Nucleus accumbens (tissue), 56 donors: ENCODE measurements at places on chromosomes 12 and 14.

DNA sequence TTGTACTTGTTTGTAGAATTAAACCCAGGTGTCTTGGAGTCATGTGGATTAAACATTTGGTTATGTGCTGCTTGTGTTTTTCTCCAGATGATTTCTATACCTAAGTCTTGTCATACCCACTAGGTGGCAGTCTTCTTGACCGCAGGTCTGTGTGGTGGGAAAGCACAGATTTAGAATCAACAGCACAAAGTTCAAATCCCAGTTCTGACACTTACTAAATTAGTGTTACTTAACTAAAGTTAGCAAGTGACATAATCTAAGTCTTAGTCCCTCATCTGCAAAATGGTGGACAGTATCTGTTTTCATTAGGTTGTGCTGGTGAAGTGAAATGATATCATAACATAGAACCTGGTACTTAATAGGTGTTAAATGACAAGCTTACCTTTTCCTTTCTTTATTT, 151.0 kb upstream of the ARHGAP5 start:
- DNase-seq, result no peak

GRCh38 chr12:52210925-52211650, 19.3 kb upstream of the KRT80 start:
- DNase-seq, result no peak

DNA sequence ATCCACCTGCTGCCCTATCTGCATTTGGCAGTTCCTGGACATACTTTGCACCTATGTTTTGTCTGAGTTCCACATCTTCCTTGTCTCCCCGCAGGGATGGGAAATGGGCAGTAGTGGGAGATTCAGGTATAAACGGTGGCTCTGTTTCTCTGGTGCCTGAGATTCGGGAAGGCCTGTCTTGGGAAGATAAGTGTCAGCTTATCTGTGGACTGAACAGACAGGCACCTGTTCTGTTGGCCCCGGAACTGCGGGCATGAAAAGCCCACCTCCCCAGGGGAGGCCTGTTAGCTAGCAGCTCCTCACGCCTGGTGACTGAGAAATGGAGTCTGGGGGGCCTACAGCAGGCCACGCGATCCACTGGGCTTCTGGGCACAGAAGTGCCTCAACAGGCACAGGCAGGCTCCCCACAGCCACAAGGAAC, 5.8 kb downstream of the PHB2 start:
- no peak for DNase-seq

DNA sequence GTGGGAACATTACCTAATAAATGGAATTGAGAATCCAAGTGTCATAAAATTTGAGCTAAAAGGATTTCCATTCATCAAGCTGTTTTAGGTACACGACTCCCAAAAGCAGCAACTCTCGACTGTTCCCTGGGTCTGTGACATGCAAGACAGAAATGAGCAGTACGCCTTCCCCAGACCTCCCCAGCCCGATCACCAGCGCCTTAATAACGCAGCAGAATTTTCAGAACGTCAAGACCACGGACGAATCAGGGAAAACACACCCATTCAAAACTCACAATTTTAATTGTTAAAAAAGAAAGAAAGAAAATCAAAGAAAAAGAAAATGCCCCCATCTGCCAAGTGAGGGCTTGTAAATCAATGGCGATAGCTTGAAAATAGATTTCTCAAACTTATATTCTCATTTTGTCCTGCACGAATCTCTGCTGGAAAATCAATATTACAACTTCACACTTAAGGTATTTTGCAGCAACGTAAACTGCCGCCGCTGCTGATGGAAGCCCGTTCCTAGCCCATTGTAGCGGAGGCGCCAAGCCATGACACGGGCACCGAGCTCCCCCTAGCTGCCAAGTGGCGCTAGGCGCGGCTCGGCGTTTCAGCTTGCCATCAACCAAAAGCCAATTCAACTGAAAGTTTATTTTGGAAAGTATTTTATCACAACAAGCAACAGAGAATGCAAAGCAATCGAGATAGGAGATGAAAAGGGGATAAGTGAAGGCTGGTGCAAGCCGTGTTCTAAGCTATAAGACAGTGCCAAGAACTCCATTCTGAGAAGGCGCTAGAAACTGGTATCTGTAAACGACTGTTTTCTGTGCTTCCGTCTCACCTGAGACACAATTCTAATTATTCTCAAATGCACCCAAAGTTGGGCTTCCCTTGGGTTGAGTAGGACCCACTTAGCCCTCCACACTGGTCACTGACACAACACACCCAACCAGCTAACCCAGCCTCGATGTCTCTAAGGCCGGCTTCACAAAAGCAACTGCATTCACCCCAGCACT, 5.5 kb downstream of the BCL11B start:
- peak; percentile 51 for DNase-seq

DNA sequence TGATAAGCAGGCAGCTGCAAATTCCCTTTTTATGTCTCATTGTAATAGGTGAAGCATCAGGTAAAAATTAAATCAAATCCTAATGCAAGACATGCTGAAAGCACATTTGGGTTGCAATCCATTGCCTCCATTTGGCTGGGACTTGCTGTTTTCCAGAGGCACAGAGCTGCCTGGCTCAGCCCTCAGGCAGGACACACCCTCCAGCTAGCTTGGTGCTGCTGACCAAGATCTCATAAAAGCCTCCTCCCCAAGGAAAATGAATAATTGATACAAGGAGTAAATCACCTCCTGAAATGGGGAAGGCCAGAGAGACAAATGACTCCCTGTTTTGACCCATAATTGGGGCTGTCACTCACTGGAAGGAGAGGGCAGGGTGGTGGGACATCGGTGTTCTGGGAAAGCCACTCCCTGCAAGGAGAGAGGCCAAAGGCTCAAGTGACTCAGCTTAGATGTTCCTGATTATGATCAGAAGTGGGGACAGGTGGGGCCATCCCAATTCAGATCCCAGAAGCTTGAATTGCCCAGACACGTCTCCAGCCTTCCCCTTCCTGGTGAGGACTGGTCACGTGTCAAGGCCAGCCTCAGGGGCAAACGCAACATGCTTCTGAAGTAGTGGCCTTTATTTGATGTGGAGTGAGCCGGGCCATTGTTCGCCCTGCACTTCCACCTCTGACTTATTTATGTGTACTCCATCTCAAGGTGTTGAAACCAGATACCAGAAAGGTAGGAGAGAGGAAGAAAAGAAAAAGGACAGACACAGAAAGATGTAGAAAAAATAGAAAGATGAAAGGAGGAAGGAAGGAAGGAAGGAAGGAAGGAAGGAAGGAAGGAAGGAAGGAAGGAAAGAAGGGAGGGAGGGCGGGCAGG, 773.7 kb downstream of the BCL11B start:
- DNase-seq, result no peak

- no peak for DNase-seq
These were observed 8.6 kb downstream of the ISCU start for GRCh38 chr12:108570743-108571608.

DNA sequence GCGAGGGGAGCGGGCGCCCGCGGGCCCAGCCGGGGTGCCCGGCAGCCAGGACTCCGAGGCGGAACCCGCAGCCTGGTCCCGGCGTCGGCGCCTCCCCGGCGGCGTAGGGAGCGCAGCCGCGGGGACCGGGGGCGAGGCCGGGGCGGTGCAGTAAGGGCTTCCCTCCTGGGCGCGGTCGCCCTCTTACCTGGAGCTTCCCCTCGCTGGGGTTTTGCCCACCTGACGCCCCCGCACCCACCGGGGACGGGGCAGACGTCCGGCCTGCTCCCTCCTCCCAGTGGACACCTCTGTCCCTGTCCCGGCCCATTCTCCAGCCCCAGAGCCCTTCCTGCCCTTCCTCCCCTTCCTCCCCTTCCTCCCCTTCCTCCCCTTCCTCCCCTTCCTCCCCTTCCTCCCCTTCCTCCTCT, 413 bp upstream of the TUBA1C start:
- DNase-seq, result no peak

DNA sequence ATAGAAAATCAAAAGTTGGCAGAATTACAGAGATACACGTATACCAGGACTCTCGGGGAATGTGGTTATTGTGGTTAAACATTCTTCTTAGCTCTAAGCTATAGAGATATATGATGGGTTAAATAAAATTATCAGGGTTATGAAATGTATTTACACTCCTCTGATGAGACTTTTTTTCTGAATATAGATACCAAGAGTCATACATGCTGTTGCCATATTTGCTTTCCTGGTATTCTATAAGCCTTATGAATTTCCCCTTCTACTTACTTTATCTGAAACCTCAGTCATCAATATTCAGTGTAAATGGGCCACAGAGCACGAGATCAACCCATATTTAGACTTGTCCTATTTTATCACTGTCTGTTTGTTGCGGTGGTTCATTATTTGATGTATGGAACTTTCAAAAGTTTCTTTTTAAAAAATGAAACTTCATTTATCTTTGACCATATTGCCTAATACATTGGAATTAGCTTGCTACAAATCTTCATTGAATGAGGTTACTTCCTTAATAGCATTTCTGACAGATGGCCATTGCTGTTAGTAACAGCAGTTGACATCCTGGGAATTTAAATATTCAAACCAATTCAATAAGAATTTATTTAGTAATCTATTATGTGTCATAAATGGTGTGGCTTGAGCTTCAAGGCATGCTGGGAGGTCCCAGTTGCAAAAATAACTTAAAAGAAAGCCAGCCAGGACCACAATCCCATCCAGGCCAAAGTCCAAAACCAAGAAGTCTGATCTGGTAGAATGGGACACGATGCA, 393.5 kb downstream of the PCNX1 start:
- no peak for DNase-seq

- no peak for DNase-seq
These were observed 74.3 kb upstream of the OTX2 start for GRCh38 chr14:56884617-56885016.
